ENCODE measurements at places on chromosomes 6 and 20. TPM values are rescaled to one million over a fixed set of nuclear protein-coding genes. Genes with fewer than 3 reads are reported as not detected.

GRCh38 chr6:130933712-130934200 lies 106.5 kb downstream of the SMLR1 start:
- no peak overlapping the region for H3K27ac ChIP-seq
- no peaks in the 10 kb centered on the region for H3K36me3 ChIP-seq
- H3K4me3 ChIP-seq, result no peak overlapping the region
- no peaks in the 10 kb centered on the region for H3K27me3 ChIP-seq
- H3K4me1 ChIP-seq, result no peaks in the 10 kb centered on the region

GRCh38 chr6:32941214-32941768 lies 463 bp upstream of the HLA-DMB start:
- H3K4me3 ChIP-seq, result peak overlapping the region; percentile 82
- peaks cover 20% of the 10 kb centered on the region for H3K36me3 ChIP-seq
- H3K27ac ChIP-seq, result peak overlapping the region; percentile 94
- DNase-seq, result peak; percentile 63

- no peak overlapping the region for H3K4me3 ChIP-seq
- peaks cover 3% of the 10 kb centered on the region for H3K27me3 ChIP-seq
Measured at GRCh38 chr6:45780523-45780922, 235.1 kb downstream of the CLIC5 start.

The TAGAP gene
- total RNA-seq, result 52.0 TPM

The HACE1 gene
- 21.6 TPM for total RNA-seq

GRCh38 chr6:66771626-66772025 lies 1064.6 kb upstream of the EYS start:
- no peak overlapping the region for H3K27ac ChIP-seq
- H3K4me1 ChIP-seq, result no peaks in the 10 kb centered on the region
- no peaks in the 10 kb centered on the region for H3K36me3 ChIP-seq
- no peak overlapping the region for H3K4me3 ChIP-seq
- no peak for DNase-seq
- no peaks in the 10 kb centered on the region for H3K27me3 ChIP-seq

The SAMD5 gene
- total RNA-seq, result not detected

DNA sequence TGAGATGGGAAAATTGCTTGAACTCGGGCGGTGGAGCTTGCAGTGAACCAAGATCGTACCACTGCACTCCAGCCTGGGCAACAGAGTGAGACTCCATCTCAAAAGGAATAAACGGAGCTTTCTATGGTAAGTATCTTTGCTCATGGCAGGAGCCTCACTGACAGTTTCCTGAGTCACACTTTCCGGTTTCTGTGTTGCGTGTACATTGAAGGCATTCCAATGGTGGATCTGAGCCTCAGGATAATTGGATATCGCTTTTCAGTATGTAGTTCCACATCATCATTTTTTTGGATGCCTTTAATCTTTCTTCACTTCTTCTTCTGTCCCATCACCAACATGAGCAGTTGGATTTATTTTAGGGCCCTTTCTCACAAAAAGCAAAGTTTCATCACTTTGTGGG lies 28.6 kb upstream of the GTSF1L start:
- H3K4me3 ChIP-seq, result no peak overlapping the region
- H3K27me3 ChIP-seq, result peaks cover 11% of the 10 kb centered on the region
- no peak for DNase-seq

DNA sequence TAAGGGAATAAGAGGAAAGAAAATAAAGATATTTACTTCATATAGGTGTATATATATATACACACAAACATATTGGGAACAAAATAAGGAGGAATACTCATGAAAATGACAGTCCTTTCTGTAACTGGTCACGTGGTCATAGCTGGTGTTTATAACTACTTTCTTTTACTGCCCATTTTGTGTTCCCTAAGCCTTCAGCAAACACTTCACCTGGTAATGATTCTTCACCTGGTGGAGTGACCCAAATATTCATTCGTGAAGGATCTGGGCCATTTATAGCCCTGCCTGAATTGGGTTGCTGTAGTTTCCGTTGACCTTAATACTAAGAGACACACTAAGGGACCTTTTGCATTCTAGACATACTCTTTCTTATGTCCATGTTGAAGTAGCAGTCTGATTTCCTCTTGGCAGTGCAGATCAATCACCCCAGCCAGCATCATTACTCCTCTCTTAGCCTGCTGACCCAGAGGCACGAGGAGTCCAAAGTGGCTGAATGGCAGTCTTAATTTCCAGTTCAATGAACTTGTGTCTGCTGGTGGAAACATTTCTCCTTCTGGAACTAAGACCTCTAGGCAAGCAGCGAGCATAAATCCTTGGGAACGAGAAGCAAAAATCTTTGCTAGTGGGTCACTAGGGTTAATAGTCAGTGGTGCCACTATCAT lies 39.9 kb upstream of the IYD start:
- no peaks in the 10 kb centered on the region for H3K4me1 ChIP-seq
- H3K4me3 ChIP-seq, result no peak overlapping the region
- H3K27ac ChIP-seq, result no peak overlapping the region

DNA sequence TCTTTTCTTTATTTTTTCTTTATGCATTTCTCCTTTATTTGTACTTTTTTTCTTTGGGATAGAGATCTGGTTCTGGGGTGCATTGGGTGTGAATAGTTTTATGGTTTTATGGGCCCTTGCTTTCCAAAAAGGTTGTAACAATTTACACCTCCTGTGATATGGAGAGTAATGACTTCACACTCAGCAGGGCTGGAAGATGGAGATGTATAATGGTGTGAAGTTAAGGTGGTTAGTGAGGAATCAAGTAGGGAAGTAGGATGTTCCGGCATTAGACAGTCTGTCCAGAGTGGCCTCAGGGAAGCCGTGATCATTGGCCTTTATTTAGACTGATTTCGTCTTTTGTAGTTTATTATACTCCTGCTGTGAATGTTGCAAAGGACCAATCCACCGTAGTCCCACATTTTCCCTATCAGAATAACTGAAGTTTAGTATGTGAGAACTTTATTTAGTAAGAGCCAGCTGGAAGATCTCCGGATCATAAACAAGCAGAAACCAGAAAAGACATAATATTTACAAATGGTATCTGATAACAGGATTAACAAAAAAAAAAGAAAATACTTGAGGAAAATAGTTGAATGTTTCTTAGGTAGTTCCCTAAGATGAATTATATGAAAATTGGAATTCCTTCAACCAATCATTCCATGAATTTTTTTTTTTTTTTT lies 255.5 kb downstream of the TBC1D7 start:
- H3K27ac ChIP-seq, result no peak overlapping the region
- no peaks in the 10 kb centered on the region for H3K4me1 ChIP-seq
- H3K4me3 ChIP-seq, result no peak overlapping the region
- peaks cover 5% of the 10 kb centered on the region for H3K27me3 ChIP-seq

GRCh38 chr6:167399051-167399387 lies 74.1 kb downstream of the TTLL2 start:
- peaks cover 2% of the 10 kb centered on the region for H3K27me3 ChIP-seq
- H3K4me1 ChIP-seq, result no peaks in the 10 kb centered on the region
- H3K36me3 ChIP-seq, result no peaks in the 10 kb centered on the region

- no peaks in the 10 kb centered on the region for H3K36me3 ChIP-seq
- H3K4me3 ChIP-seq, result peak overlapping the region; percentile 70
- peaks cover 10% of the 10 kb centered on the region for H3K27me3 ChIP-seq
- DNase-seq, result peak; percentile 63
- peak overlapping the region; percentile 50 for H3K27ac ChIP-seq
Measured at GRCh38 chr6:119077643-119078375, 655 bp downstream of the FAM184A start.

- H3K27ac ChIP-seq, result no peak overlapping the region
- H3K4me1 ChIP-seq, result no peaks in the 10 kb centered on the region
- no peak overlapping the region for H3K4me3 ChIP-seq
- no peaks in the 10 kb centered on the region for H3K36me3 ChIP-seq
- DNase-seq, result no peak
Measured at GRCh38 chr6:128363020-128363813, 157.2 kb downstream of the PTPRK start.

The TSPO2 gene
- total RNA-seq, result not detected

- peaks cover 3% of the 10 kb centered on the region for H3K36me3 ChIP-seq
- H3K4me1 ChIP-seq, result peaks cover 35% of the 10 kb centered on the region
- no peak overlapping the region for H3K4me3 ChIP-seq
- DNase-seq, result no peak
Measured at GRCh38 chr6:137692806-137693205, 174.3 kb upstream of the TNFAIP3 start.

The MRPL14 gene
- 39.0 TPM for total RNA-seq

The BCKDHB gene
- total RNA-seq, result 16.5 TPM

The WFDC13 gene
- not detected for total RNA-seq

GRCh38 chr6:135323202-135323668 lies 142.1 kb downstream of the MYB start:
- H3K4me1 ChIP-seq, result peaks cover 10% of the 10 kb centered on the region
- no peak for DNase-seq
- H3K4me3 ChIP-seq, result no peak overlapping the region
- no peak overlapping the region for H3K27ac ChIP-seq

- DNase-seq, result no peak
- peak overlapping the region; percentile 92 for H3K4me3 ChIP-seq
- H3K36me3 ChIP-seq, result peaks cover 3% of the 10 kb centered on the region
- H3K27me3 ChIP-seq, result peaks cover 69% of the 10 kb centered on the region
- no peak overlapping the region for H3K27ac ChIP-seq
Measured at GRCh38 chr6:149942461-149942829, 631 bp downstream of the ULBP2 start.

DNA sequence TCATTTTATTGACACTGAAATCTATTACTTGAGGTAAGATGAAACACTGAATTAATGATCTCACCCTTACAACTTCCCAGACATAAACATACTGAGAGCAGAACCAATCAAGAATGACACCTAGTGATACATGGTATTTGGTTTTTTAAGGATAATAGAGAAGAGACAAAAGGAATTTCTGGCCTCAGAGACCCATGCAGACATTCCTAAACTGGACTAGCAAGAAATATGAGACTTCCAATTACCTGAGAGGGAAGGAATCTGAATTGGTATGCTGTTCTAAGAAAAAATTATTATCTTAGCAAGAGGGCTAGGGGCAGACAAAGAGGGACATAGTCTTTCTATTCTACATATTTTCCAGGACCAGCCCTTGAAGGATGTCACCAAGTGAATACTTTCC lies 141.1 kb downstream of the BMP5 start:
- no peaks in the 10 kb centered on the region for H3K36me3 ChIP-seq
- H3K27ac ChIP-seq, result no peak overlapping the region
- no peak for DNase-seq
- H3K4me1 ChIP-seq, result no peaks in the 10 kb centered on the region
- H3K4me3 ChIP-seq, result no peak overlapping the region

The BEND3 gene
- 2.3 TPM for total RNA-seq

The KIZ gene
- 17.3 TPM for total RNA-seq

The NEDD9 gene
- 64.8 TPM for total RNA-seq

DNA sequence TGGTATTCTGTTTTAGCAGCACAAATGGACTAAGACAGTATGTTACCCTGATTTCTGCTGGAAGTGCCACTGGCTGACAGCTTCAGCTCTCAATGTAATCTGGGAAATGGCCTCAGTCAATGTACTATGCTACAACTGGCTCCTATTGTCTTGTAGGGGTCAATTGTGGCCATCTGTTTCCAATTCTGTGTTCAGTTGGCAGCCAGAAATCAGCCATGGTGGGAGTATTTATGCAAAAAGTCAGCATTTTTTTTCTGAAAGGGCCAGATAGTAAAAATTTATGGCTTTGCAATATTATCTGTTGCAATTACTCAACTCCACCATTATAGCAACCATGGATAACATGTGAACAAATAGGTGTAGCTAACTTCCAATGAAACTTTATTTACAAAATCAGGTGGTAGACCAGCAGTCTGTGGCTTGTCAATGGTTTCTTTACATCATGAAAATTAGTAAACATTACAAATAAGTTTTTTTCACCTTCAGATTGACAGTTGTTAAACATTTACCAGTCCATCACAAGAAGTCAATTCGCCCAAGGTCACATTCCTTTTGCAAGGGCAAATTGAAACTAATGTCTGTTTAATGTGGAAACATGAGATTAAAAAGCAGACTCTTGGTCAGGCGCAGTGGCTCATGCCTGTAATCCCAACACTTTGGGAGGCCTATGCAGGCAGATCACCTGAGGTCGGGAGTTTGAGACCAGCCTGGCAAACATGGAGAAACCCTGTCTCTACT lies 58.3 kb upstream of the TSHZ2 start:
- H3K4me1 ChIP-seq, result no peaks in the 10 kb centered on the region
- no peak for DNase-seq
- no peaks in the 10 kb centered on the region for H3K27me3 ChIP-seq
- H3K27ac ChIP-seq, result no peak overlapping the region
- no peaks in the 10 kb centered on the region for H3K36me3 ChIP-seq
- no peak overlapping the region for H3K4me3 ChIP-seq

GRCh38 chr20:17565169-17565845 lies 4.6 kb upstream of the DSTN start:
- H3K36me3 ChIP-seq, result no peaks in the 10 kb centered on the region
- H3K4me1 ChIP-seq, result peaks cover 12% of the 10 kb centered on the region
- H3K27ac ChIP-seq, result no peak overlapping the region
- H3K4me3 ChIP-seq, result no peak overlapping the region

- DNase-seq, result no peak
- no peaks in the 10 kb centered on the region for H3K36me3 ChIP-seq
- no peaks in the 10 kb centered on the region for H3K27me3 ChIP-seq
Measured at GRCh38 chr20:9322661-9323060, 191.7 kb upstream of the LAMP5 start.
